ENCODE measurements at places on chromosomes 12 and 14.
A peak's percentile ranks its signal among the peaks of the same experiment; 100 is the strongest.

DNA sequence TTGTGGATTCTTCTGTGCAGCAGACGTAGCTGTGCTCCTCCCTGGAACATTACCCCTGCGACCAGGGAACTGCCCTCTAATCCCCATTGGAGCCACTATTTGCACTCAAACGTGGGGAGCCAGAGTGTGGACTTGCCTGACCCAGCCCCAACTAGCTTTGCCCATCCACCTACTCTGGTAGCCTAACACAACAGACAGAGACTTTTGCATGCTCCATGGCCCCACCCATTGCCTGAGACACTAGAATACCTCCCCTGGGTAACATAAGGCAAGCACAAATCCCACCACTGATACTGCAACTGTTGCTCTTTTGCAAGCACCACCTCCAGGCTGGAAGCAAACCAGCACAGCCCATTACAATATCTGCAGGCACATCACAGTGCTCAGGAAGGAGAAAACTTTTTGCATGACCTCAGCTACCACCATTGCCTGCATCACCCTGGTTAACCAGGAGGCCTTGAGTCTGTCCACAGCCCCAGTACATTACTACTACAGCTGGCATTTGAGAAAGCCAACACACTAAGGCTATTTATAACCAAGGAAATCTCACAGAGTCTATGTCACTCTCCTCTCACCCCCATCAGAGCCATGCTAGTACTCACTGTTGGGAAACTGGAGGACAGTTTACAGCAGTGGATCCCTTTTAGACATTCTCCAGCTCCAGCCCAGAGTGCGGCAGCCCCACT, 15.0 kb downstream of the CEP128 start:
- H3K4me3 ChIP-seq = no peak overlapping the region
- peaks cover 27% of the 10 kb centered on the region for H3K36me3 ChIP-seq
- DNase-seq = no peak
- no peaks in the 10 kb centered on the region for H3K27me3 ChIP-seq
- H3K27ac ChIP-seq = peak overlapping the region; percentile 1

GRCh38 chr14:94097091-94097490, 13.4 kb upstream of the IFI27 start:
- no peak overlapping the region for H3K27ac ChIP-seq
- H3K4me3 ChIP-seq = no peak overlapping the region
- no peak for DNase-seq
- H3K36me3 ChIP-seq = peaks cover 2% of the 10 kb centered on the region
- H3K27me3 ChIP-seq = no peaks in the 10 kb centered on the region

DNA sequence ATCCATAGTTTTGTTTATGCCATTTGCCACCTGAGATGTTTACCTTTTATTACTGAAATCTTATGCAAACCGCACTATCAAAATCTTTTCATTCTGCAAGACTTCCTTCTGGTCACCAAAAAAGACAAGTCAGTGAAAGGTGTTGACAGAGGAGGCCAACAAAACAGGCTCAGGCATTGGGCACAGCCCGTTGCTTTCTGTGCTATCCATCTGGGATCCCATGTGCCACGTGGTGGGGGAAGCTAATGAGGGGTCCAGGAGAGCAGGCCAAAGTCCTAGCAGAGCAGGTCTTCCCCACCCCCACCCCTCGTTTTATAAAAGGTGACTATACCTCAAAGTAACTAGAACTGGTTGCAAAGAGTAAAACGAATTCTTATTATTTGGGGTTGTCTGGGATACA, 1.2 kb downstream of the ALDH1L2 start:
- peaks cover 23% of the 10 kb centered on the region for H3K27me3 ChIP-seq
- H3K4me1 ChIP-seq = peaks cover 8% of the 10 kb centered on the region
- no peak for DNase-seq
- H3K36me3 ChIP-seq = peaks cover 1% of the 10 kb centered on the region

DNA sequence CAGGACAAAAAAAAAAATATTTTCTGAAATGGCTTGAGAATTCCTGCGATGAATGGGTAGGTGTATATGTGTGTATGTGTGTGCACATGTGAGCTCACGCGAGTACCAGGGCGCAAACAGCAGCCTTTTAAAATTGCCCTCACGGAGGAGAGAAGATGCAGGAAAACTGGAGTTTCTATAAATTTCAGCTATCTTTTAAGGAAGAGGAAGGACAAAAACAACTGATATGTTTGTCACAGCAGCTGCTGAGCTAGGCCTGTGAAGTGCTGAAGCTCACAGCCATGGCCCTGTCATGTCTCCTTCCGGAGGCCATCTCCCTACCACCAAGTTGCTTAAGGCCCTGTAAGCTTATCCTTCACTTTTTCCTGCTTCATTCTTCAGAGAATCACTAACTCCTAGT, 40.8 kb downstream of the DUSP16 start:
- peaks cover 36% of the 10 kb centered on the region for H3K4me1 ChIP-seq
- no peaks in the 10 kb centered on the region for H3K27me3 ChIP-seq
- no peak overlapping the region for H3K4me3 ChIP-seq
- DNase-seq = no peak
- H3K36me3 ChIP-seq = peaks cover 39% of the 10 kb centered on the region
- H3K27ac ChIP-seq = peak overlapping the region; percentile 0

GRCh38 chr12:6204533-6205143, 4.4 kb downstream of the CD9 start:
- peaks cover 1% of the 10 kb centered on the region for H3K36me3 ChIP-seq
- H3K27ac ChIP-seq = peak overlapping the region; percentile 23
- DNase-seq = no peak
- H3K27me3 ChIP-seq = peaks cover 16% of the 10 kb centered on the region
- H3K4me3 ChIP-seq = no peak overlapping the region

- H3K27ac ChIP-seq = no peak overlapping the region
- peaks cover 5% of the 10 kb centered on the region for H3K36me3 ChIP-seq
- no peak for DNase-seq
- H3K4me1 ChIP-seq = peaks cover 17% of the 10 kb centered on the region
Observed at GRCh38 chr14:22932146-22932545, 3.0 kb upstream of the PRMT5 start.

GRCh38 chr12:124359671-124360581, 65.0 kb downstream of the RFLNA start:
- no peaks in the 10 kb centered on the region for H3K4me1 ChIP-seq
- H3K27me3 ChIP-seq = no peaks in the 10 kb centered on the region
- no peak overlapping the region for H3K4me3 ChIP-seq
